ENCODE measurements at places on chromosomes 5 and 9.

- DNase-seq, result no peak
Measured at GRCh38 chr5:10699987-10700386, 61.0 kb downstream of the DAP start.

- DNase-seq, result no peak
Measured at GRCh38 chr5:163938595-163938994, 433.2 kb downstream of the MAT2B start.

GRCh38 chr5:78659714-78660113, 11.1 kb upstream of the LHFPL2 start:
- DNase-seq, result peak; percentile 62

- no peak for DNase-seq
Measured at GRCh38 chr9:98894171-98894570, 49.5 kb upstream of the COL15A1 start.

- DNase-seq, result no peak
Measured at GRCh38 chr5:125331987-125332598, 585.7 kb upstream of the ZNF608 start.

GRCh38 chr9:121840838-121841760, 189.7 kb downstream of the DAB2IP start:
- no peak for DNase-seq

GRCh38 chr5:81626524-81626923, 124.4 kb downstream of the SSBP2 start:
- DNase-seq, result peak; percentile 75

DNA sequence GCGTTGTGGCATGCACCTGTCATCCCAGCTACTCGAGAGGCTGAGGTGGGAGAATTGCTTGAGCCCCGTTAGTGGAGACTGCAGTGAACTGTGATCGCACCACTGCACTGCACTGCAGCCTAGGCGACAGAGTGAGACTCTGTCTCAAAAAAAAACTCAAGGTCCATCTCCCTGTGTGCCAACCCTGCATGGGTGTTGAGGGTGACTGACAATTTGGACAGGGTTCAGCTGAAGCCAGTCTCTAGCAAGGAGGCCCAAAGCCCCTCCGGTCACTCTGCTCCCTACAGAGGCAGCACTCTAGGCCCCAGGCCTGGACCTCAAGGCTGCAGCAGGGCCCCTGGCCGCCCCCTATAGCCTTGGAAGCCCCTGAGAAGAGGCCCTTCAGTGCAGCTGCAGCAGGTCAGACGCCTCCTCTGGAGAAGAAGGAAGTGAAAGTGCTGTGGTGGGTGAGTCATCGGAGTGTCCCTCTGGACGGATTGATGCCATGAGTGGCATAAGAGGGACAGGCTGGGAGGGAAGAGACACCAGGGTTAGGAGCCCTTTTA, 39.2 kb upstream of the NEK6 start:
- DNase-seq, result peak; percentile 22

GRCh38 chr9:129354498-129354897, 176.4 kb upstream of the IER5L start:
- no peak for DNase-seq

DNA sequence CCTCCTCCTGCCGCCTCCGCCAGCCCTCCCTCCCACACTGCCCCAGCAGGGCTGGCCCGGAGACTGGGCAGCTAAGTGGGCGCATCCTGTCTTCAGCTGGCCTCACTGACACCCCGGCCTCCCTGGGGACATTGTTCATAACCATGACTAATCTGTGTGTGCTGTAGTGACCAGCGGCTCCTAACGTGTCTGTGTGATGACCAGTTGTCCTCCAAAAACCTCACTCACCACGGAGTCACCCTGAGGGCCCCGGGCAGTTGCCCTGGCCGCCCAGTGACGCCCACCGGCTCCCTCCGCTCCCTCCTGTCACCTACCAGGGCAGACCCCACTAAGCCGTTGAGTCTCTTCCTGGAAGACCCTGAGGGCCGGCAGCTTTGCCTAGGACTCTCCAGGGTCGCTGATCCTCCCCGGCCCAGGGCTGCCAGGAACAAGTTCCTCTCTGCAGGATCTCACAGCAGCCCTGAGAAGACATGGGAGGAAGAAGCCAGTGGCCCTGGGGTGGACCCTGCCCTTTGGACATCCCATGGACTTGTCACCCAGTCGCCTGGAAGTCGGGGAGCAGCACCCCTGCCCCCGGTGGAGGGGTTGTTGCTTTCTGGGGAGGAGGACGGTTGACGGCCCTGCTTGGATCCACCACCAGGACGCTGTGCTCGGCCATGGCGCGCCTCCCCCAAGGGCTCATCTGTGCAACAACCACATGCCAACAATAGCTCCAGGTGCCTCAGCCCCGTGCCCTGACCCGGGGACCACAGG, 110.2 kb upstream of the LMX1B start:
- no peak for DNase-seq

GRCh38 chr5:125137535-125137934, 391.1 kb upstream of the ZNF608 start:
- DNase-seq, result peak; percentile 28

- DNase-seq, result peak; percentile 24
Measured at GRCh38 chr5:172005708-172006320, 624 bp downstream of the FBXW11 start.

GRCh38 chr9:93290495-93291434, 106.8 kb downstream of the WNK2 start:
- DNase-seq, result no peak

- peak; percentile 64 for DNase-seq
Measured at GRCh38 chr5:123125962-123126732, 37.1 kb downstream of the PRDM6 start.

- DNase-seq, result no peak
Measured at GRCh38 chr5:95283022-95283615, 1.8 kb downstream of the MCTP1 start.

DNA sequence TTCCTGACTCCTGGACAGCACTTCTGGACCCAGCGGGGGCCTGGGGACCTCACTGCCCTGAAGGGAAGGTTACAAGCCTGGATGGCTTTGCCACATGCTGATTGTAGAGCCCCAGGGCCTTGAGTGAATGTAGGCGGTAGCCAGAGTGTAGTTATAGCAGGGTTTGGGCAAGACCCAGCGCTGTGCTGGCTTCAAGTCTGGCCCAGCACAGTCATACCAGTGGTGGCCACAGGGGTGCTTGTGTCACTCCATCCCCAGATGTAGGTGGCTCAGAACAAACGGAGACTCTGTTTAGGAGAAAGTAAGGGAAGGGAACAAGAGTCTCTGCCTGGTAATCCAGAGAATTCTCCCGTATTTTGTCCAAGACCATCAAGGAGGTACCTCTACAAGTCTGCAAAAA, 84.6 kb downstream of the STARD4 start:
- DNase-seq, result no peak

GRCh38 chr9:88659126-88659525, 124.1 kb downstream of the NXNL2 start:
- no peak for DNase-seq

DNA sequence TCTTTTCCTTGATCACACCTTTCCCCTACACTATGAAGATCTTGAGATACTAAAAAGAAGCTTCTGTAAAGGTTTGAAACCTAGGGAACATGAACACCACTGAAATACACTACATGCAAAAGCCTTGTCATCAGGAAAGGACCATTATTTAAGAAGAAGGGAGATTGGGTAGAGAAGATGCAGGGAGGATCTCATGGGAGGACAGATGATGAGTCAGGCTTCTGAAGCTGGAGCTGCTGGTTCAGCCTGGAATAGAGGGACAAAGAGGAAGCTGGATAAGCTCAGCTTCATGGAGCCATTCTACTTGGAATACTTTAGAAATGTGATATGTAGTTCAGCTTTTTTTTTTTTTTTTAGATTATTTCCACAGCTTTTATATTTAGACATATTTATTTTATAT, 169.8 kb downstream of the MAN2A1 start:
- no peak for DNase-seq

DNA sequence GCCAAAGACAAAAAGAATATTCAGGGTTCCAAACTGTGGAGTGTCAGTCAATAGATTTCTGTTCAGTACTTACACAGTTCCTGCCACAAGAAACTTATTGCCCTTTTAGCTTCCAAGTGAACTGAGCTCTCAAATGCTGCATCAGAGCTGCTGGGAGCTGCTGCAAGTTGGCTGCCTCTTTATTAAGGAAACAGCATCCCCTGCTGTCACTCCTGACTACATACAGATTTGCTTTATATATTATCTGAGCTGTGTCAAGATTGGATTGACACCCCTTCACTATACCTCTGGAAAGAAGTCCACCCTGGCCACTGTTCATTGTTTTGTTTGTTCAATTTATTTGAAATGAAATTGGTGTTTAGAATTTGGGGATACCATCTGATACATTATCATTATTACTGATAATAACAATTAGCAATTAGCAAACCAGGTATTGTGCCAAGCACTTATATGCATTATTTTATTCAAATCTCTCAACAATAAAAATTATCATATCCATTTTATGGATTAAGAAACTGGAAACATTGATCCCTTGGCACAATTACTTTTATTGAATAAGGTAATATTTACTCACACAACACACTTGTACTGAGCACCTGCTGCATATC, 16.4 kb upstream of the C5orf58 start:
- peak; percentile 68 for DNase-seq

DNA sequence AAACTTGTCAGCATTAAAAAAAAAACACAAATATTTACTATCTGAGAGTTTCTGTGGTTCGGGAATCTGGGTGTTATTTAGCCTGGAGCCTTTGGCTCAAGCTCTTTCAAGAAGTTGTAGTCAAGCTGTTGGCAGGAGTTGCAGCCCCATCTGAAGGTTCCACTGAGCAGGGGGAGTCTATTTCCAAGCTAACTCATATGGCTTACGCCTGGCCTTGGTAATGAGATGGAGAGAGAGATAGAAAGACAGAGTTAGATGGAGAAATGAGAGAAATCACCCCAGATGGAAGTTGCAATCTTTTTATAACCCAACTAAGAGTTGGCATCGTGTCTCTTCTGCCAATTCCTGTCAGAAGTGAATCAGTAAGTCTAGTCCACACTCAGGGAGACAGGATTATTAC, 1075.2 kb upstream of the SEMA6A start:
- DNase-seq, result no peak

DNA sequence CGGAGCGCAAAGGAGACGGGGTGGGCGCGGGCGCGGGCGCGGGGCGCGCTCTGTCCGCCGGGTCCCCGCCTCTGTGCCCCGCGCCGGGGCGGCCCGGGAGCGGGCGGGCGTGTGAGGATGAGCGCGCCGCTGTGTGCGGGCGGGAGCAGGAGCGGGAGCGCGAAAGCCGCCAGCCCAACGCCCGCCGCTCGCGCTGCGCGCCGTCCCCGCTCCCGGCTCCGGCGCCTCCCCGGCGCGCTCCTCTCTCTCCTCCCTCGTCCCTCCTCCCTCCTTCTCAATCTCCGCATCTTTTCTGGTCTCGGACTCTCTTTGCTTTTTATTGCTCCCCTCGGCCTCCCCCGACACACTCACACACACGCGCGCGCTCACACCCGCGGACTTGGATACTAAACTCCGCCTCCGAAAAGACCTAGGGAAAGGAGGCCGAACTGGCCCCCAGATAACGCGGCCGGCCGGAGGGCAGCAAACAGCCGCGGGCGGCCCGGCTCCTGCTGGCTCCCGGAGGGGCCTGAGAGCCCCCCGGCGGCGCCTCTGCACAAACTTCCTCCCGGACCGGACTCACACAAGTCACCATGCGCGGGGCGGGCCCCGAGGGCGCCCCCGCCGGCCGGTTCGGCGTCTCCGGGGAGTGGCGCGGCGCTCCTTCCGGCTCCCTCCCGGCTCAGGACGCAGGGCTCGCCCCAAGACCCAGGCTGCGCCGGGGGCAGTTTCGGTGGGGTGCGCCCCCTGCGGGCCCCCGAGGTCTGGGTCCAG, at the start of gene FIBCD1:
Gene FIBCD1 (minus strand): TSS at position 596 of the 753 bp plus-strand sequence. CDS start 640 bp downstream, outside the sequence.
- DNase-seq, result peak; percentile 53

GRCh38 chr9:70668751-70669150, 254.3 kb upstream of the KLF9 start:
- DNase-seq, result no peak

GRCh38 chr9:97705354-97705950, 8.3 kb upstream of the XPA start:
- DNase-seq, result peak; percentile 80

DNA sequence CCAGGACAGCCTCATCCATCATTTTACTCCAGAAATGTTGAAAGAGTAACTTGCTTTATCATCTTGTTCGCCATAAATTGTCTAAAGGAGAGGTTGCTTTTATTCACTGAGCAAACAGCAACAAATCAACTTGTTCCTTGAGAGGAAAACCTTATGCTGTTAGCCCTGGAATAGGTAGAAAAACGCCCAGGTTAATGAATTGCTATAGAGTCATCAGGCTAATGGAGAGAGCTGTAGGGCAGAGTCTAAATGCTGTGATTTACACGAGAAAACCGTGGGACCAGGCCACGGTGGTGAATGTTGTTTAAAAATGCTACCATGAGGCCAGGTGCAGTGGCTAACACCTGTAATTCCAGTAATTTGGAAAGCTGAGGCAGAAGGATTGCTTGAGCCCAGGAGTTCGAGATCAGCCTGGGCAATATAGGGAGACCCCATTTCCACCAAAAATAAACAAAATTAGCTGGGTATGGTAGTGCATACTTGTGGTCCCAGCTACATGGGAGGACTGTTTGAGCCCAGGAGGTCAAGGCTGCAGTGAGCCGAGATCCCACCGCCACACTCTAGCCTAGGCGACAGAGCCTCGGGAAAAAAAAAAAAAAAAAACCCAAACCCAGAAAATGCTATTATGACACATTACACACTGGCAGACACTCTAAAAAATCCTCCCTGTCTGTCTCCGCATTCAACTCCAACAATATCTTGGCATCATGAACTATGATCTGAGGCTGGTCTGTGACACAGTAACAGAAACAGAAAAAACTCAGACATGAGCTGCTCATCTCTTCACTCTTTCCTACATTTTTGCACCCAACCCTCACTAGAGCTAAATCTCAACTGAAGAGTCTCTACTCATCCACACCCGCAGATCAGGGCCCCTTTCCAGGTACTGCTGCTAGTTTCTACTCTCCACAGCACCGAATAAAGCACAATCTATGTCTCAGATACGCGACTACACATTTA, 118.6 kb upstream of the RETREG1 start:
- DNase-seq, result no peak

GRCh38 chr5:165497707-165498106, 1992.3 kb downstream of the MAT2B start:
- no peak for DNase-seq

- DNase-seq, result no peak
Measured at GRCh38 chr9:127707766-127708165, 978 bp downstream of the CFAP157 start.

GRCh38 chr5:135193213-135194125, 159.4 kb upstream of the PITX1 start:
- peak; percentile 75 for DNase-seq

- no peak for DNase-seq
Measured at GRCh38 chr5:175387144-175387543, 56.8 kb downstream of the DRD1 start.

GRCh38 chr9:4111233-4112008, 188.4 kb downstream of the GLIS3 start:
- no peak for DNase-seq

DNA sequence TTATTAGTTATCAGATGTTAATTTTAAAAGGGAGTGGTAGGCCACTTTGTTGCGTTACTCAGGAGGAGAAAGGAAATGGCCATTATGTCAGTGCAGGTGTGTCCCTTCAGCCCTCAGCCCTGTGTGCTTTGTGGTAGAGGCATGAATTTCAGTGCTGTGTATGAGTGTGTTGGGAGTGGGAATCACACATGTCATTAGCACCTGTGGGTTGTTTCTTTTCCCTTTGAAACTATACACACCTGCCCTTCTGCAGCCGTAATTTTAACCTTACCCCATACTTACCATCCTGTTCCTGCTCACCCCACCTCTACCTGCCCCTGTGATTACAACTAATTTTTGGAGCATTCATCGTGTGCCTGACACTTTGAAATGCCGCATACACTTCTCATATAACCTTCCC, 156.4 kb downstream of the ARHGAP26 start:
- DNase-seq, result no peak

Measured in astrocyte of the spinal cord (primary cell).